CD4-positive, alpha-beta T cell treated with Interleukin-21 for 1 hour (primary cell): ENCODE measurements at places on chromosomes 4 and X.

DNA sequence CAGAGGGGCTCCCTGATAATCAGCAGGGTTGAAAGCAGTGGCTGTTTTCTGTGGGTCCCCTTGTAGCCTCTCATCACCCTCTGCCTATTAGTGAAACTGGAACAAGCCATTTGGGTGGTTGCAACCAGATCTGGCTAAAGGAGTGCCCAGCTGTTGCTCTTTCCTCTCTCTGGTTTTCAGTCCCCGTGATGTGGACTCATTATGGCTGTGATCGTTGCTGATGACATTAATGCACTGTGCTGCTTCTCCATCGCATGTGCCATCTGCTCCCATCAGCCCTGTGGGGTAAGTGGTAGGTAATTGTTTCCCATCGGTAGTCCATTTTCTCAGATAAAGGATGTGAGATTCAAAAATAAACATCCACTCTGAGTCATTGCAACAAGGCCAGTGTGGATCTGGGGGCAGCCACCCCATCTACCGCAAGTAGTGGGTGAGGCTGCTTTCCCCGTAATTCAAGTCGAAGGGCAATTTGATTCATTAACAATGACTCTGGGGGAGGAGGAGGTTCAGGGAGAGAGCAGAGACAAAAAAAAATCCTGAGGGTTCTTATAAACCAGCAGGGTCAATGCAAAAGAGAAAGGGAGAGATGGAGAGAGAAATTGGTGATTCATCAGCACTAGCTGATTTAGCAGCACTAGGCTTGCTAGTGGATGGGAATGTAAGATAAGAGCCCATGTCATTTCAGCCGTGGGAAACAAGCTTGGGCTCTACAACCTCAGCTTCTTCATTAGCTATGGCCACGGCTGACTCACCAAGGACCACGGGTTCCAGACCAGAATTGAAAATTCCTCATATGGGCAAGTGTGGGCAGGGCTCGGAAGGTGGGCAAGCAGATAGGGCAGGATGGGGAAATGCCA is 357.8 kb downstream of the MID1IP1 start:
- peak; percentile 7 for DNase-seq

DNA sequence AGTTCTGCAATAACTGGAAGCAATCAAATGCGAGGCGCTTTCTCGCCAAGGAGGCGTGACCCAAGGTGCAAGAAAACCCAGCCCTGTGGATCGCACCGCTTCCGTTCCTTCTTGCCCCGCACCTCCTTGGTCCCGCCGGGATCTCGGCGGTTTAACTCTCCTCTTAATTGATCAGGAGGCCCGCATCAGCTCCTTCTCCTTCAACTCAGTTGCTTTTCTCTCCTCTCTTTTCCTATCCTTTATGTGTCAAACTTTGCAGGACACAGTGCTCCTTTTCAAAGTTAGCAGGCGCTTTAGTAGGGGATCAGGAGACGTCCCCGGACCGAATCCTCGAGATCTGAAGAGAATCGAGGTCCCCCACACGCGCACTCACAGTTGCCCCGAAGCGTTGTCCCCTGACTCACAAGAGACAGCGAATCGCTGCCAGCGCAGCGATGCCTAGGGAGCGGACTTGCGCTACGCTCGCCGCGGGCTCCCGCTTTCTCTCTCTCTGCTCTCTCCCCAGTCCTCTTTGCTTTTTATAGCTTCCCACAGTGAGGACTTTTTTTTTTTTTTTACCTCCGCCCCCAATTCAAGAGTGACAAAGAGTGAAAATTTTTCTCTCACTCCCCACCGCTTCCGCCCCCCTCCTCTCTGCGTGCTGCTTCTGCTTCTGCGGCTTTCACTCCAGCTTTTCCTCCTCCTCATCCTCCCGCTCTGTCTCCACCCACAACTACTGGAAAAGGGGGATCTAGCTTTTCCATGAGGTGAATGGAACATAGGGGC is at the start of gene DKK2:
Gene DKK2 (minus strand): TSS at position 495 of the 765 bp plus-strand sequence. CDS start 722 bp downstream, outside the sequence.
- no peak for DNase-seq

DNA sequence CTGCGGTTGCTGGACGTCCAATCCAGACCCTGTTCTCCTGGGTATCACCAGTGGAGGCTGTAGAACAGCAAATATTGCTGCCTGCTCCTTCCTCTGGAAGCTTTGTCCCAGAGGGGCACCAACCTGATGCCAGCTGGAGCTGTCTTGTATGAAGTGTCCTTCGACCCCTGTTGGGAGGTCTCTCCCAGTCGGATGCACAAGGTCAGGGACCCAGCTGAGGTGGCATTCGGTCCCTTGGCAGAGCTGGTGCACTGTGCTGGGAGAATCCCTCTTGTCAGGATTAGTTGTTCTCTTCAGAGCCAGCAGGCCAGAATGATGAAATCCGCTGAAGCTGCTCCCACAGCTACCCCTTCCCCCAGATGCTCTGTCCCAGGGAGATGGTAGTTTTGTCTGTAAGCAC is 110.3 kb upstream of the ZXDB start:
- no peak for DNase-seq

DNA sequence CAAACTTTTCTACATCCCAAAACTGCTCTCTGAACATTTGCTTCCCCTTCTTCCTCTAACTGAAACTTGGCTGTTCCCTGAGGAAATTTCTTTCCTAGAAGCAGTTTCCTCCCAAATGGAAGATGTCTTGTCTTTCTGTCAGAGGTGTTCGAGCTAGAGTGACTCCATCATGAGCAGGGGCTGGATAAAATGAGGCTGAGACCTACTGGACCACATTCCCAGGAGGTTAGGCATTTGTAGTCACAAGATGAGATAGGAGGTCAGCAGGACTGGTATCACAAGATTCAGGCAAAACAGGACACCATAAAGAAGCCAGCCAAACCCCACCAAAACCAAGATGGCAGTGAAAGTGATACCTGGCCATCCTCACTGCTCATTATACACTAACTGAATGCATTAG is 35.8 kb upstream of the PGRMC2 start:
- no peak for DNase-seq

DNA sequence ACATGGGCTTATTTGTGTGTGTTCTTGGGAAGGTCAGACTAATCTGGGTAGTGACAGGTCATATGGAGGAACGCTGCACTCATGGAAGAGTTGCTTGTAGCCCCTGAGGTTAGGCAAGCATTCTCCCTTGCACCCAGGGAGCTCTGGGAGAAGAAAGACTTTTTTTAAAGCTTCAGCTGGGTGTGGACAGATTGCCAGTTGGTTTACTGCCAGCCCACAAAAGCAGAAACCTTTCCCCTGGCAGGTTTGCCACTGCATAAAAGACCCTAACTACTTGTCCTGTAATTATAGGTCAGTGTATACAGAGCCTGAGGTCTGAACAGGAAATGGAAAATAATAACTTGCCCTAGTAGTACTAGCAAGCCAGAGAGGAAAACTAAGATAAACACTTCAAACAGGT is 7.4 kb upstream of the NFKB1 start:
- no peak for DNase-seq

GRCh38 chrX:39749135-39749534 is 348.6 kb downstream of the BCOR start:
- no peak for DNase-seq

DNA sequence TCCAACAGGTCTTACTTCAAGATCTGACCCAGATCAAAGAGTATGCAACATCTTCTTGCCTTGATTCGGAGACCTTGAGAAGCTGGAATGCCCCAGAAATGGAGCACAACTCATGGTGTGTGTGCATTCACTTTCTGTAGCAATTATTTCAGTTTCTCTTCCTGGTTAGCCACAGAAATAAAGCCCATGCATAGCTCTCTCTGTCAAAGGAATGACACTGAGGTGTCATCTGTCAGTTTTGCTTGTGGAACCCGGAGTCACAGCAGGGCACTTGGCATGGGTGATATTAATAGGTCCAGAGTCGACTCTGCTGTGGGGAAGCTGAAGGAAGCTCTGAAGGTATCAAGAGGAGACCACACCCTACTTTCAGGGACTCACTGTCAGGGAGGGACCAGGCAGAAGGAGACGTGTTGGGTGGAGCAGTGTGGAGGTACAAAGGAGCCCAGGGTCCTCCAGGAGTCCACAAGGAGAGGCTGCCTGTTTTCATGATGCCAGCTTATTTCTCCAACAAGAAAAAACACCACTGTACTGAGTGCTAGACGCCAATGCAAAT is 10.7 kb downstream of the CLNK start:
- no peak for DNase-seq

DNA sequence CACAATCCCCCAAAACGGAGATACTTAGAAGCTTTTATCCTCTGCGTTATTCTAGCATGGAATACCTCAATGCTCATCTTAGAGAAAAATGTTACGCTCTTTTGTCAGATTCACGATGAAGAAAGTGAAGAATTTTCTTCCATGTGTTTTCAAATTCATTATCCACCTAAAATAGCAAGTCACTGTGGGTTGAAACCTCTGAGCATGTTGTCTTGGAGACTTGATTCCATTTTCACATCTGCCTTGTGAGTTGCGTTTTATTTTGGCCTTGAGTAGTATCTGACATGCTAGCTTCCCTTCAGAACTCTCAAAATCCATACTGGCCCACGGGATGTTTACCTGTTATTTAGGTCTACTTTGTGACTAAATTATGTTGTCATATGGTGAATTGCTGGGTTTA is 66.3 kb downstream of the C4orf46 start:
- DNase-seq, result no peak

- no peak for DNase-seq
Measured at GRCh38 chr4:75229806-75230570, 284.2 kb downstream of the RCHY1 start.

GRCh38 chr4:7964459-7964858 is 24.8 kb upstream of the AFAP1 start:
- DNase-seq, result peak; percentile 69

DNA sequence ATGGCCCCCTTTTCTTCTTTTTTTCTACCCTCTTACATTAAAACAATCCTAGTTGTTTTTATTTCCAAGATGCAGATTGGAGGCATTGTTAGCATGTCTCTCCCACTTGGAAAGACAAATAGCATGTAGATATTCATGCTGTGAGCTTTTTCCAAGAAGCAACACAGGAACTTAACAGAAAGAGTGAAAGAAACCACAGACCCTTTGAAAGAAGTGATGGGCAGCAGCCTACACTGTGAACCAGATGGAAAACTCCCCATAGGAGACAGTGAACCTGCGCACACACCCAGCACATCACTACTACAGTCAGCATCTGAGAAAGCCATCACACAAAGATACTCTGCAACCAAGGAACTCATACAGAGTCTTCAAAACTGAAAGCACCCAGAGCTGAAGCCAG is 17.8 kb downstream of the CT47C1 start:
- DNase-seq, result no peak

GRCh38 chr4:95293014-95293413 is 255.8 kb downstream of the UNC5C start:
- DNase-seq, result peak; percentile 10

DNA sequence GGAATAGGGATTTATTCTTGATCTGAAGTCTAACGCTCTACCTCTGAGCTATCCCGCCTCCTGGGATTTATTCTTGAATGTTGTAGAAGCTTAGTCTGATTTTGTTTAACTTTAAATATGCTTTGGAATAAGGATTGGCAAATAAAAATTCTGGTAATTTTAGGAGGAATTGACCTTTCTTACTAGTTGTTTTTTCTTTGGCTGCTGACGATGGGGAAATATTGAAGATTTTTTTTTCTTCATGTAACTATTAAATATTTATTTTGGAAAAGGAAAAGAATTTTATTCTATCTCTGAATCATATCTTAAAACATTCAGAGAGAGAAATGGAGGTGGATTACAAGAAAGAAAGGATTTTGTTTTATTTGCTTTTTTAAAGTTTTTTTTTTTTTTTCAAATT is 122.9 kb downstream of the PDLIM5 start:
- DNase-seq, result no peak

DNA sequence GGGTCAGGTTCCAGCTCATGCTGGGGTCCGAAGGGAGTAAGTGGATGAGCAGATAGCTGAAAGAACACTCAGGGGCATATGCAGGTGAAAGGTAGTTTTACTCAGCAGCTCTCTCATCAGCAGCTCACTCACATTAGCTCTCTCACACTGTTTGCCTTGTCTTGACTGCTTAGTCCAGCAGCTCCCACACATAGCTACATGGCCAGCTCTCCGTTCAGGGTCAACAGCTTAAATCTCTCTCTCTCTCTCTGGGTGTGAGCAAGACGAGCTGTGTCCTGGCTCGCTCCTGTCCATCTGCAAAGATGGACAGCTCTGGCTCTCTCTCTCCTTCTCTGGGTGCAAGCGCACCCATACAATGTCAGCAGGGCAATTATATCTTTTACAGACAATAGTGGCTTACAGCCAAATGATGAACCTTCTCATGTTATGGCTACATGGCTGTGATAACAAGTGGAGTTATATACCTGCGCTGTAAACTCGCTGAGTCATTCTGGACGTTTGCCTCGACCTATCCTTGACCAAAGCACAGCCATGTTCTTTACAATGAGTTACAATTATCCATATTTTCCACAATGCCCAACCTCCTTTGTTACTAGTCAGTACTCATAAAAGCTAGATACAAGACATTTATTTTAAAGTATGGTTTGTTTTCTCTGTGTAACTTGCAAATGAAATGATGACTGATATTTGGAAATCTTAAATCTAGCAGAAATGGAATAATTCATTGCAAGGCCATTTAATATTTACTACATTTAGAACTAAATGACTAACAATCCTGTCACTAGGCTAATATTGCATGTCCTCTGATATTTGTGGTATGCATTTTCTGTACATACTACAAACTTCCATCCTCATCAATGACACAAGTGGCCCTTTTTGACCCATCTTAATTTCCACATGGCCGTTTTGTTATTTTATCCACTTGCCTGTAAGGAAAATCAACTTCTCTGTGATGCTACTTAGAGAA is 9.3 kb downstream of the PAPSS1 start:
- no peak for DNase-seq
